ENCODE measurements at places on chromosomes 1 and 21.
A peak's percentile ranks its signal among the peaks of the same experiment; 100 is the strongest.

DNA sequence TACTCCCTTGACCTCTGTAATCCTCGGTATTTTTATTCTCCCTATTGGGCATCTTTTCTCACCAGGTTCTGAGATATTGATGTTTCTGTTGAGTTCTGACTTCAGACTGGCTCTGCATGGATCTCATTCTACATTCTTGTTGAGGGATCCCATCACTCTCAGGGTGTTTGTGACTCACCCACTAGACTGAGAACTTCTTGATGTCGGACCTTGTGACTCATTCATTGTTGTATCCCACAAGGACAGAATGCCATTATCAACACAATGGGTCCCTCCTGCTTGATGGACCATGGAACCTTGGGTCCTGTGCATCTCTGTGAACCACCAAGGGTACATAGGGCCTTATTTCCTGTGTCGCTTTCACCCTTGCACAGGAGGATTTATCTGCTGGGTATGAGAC lies 174.1 kb downstream of the PBX1 start:
- DNase-seq, result no peak

- no peak for DNase-seq
These were observed 63.0 kb upstream of the PRDX6 start for GRCh38 chr1:173414136-173414535.

GRCh38 chr1:117372863-117373412 lies 5.7 kb downstream of the MAN1A2 start:
- no peak for DNase-seq

DNA sequence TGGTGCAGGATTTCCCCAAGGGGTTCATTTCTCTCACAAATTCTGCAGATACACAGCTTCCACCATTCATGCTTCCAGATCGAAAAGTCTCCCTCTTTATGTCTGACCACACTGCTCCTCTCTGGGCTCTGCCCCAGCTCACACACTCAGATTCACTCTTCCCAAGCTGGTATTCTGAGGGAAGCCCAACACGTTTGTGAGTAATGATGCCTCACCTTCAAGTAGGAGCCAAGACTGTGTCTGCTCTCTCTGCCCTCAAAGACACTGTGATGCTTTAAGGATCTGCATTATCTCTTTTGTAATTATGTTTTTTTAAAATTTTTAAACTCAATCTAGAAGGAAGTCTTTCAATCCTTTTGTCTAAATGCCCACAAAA lies 19.8 kb downstream of the PRAMEF11 start:
- DNase-seq, result no peak

GRCh38 chr21:32143241-32143939 lies 135.5 kb downstream of the MIS18A start:
- no peak for DNase-seq

GRCh38 chr1:33005838-33006421 lies 30.8 kb downstream of the AK2 start:
- no peak for DNase-seq

- no peak for DNase-seq
These were observed 25.0 kb downstream of the SDC3 start for GRCh38 chr1:30883389-30884172.

DNA sequence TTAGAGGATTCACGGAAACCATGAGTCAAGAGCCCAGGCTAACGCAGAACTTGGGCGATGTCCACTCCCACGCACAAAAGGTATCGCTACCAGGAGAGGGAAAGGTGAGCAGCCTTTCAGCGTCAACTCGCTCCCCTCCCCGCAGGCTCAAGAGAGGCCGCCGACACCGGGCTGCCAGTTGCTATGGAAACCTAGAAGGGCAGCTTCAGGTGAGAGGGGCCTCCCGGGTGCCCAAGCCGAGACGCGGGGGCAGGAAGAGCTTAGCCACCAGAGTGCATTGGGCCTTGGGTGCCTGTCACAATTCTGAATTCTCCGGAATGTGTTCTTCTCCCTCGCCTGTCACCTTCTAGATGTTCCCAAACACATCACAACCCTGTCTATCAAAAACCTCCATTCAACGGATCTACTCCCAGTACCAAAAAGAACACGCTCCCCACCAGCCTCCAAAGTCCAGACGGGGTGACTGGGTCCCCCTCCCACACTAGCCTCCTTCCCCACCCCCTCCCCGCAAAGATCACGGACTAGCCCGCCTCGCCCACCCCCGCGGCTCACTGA lies 694 bp downstream of the MEAF6 start:
- no peak for DNase-seq

GRCh38 chr1:19715334-19716203 lies 50.9 kb downstream of the HTR6 start:
- peak; percentile 64 for DNase-seq

DNA sequence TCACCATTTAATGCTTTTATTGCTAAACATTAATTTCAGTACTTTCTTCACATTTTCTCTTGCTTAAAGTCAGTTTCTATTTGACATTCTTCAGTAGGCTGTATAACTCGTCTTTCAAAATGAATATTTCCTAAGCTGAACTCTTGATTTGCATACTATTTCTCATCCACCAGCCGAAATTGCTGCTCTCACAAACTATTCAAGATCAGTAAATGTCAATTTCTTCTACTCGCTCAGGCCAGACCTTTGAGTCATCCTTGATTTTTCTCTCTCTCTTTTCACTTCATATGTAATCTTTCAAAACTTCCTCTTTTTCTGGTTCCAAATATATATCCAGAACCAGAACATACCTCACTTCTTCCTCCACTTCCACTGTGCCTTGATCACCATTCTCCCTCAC lies 990.0 kb downstream of the KCNT2 start:
- DNase-seq, result no peak

DNA sequence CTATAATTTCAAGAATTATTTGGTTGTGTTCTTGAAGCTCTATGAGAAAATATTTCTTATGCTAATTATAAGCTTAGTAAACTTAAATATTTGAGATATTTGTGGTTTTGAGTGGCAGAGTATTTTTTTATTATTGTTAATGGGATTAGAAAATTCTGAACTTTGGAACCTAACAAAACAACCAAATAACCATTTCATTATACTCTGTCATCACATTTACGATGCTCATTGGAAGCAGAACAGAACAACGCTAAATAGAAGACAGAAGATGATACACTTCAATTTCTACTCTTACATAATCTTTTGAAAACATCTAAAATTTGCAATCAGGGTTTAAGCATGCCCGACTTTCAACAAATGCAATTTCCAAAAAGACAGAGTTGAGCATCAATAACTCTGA lies 270.2 kb downstream of the PTPRC start:
- DNase-seq, result no peak

DNA sequence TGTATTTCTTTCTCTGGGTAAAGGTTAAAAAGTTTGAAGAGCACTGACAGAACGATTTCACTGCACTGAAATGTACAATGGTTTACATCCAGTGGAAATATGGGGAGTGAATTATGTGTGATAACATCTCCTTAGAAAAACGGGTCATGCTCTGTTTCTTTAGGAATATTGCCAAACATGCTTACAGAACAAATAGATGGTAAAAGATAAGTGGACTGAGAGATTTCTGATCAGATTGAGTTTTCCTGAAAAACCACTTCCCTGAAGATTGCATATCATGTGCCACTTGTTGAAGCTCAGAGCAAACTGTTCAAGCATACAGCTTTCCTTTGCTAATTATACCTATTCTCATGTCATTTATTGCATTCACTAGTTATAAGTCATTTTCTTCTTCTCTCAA lies 29.9 kb upstream of the DISP1 start:
- no peak for DNase-seq

DNA sequence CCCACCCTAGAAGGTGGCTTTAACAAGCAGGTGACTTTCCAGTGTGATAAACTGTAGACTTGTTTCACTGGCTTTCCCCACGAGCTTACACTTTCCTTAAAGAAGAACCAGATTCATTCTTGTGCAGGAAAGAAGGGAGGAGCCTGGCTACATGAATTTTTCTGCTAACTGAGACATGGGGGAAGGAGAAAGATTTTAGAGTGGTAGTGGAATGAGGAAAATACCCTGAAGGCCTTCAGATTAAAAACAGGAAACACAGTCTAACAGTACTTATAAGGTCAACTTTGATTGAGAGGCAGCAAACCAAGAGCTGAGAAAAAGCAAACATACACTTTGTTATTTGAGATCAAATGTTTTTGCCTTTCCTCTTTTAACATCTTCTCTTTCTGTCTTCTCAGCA lies 640.9 kb upstream of the PLXNA2 start:
- DNase-seq, result no peak

DNA sequence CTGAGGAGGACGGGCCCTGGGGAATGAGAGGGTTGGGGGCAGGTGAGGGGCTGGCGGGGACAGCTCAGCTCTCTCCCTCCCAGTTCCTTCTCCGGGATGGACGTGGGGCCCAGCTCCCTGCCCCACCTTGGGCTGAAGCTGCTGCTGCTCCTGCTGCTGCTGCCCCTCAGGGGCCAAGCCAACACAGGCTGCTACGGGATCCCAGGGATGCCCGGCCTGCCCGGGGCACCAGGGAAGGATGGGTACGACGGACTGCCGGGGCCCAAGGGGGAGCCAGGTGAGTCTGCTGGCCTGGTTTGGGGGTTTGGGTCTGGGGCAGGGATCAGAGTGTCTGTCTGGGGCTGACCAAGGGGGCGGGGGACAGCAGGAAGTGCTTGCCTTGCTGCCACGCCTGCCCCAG lies 495 bp downstream of the C1QC start:
- no peak for DNase-seq

DNA sequence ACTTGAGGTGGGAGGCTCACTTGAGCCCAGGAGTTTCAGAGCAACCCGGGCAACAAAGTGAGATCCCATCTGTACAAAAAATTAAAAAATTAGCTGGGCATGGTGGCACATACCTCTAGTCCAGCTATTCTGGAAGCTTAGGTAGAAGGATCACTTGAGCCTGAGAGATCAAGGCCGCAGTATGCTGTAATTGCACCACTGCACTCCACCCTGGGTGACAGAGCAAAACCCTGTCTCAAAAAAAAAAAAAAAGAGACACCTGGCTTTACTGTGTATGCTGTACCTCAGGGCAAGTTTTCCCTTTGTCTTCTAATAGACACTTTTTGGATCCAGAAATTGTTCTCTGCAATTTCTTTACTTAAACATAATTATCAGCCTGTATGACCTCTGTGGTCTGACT lies 23.1 kb upstream of the RCC1 start:
- DNase-seq, result no peak

GRCh38 chr1:107147843-107148242 lies 7.0 kb downstream of the NTNG1 start:
- DNase-seq, result no peak

DNA sequence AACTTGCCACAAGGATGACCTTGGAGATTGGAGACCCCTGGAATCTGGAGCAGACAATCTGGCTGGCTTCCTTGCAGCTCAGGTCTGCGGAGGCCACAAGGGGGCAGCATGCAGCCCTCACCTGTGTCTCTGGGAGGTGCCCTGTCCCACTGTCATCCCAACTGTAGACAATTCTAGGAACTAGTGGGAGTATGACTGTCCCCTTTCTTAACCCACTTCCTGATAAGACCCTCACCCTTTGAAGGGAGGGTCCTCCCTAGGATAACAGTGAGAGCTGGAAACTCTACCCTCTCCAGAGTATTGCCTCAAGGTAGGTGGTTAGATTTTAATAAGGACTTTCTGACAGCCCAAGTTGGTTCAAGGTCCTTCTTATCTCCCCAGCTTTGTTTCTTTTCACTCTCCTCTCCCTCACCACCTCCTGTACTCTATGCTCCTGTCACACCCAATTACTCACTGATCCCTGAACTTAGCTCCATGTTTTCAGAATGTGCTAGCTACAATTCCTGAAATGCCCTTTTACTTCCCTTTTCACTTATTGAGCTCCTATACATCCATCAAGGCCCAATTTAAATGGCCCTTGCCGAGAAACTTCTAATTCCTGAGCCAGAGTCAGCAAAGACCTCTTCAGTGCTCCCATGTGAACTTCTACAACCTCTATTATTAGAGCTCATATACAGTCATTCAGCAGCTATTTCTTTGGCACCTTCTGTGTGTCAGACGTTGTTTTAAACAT lies 9.2 kb upstream of the KCNQ4 start:
- no peak for DNase-seq

DNA sequence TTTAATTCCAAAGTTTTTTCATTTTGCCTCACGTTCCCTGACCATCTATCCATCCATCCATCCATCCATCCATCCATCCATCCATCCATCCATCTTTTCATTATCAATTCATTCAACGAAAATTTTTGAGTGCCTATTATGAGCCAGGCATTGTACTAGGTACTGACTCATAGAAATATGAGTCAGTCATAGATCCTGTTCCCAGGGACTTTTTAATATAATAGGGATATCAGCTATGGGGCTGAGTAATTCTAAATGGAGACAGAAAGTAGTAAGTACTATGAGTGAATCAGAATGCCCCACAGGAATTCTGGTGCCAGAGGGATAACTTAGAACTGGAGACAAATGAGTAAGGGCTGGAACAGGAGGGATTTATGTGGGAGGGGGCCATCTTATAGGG lies 49.8 kb upstream of the GNG12 start:
- no peak for DNase-seq

DNA sequence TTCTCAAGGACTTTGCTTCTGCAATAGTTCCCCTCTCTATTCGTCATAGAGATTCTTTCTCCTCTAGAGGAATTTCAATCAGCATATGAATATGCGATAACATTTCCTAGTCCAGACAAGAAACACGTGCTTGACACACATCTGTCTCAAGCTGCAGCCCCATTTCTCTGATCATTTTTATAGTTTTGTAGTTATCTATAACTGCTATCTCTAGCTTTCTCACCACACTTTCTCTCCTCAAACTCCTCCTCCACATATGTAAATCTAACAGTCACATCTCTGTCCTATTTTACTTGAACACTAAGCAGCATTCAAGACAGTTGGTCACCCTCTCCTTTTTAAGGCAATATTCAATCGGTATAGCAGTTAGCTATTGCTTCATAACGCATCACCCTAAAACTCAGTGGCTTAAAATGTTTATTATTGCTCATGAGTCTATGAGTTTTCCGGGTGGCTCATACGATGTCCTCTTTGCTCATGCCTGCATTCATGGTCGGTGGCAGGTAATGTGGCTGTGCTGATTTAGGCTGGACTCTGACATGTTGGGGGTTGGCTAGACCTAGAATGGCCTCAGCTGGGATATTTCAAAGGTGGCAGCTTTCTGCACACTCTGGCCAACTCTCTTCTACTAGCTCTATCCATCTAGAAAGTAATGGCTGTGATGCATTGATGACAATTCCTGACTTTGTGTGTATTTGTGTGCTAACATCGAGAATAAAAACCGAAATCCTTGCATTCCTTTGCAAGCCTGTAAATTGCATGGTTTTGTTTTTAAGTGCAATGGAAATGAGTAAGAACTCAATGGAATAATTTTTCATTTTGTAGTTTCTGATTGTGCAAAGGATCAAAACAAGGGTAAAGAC lies 20.6 kb downstream of the ATP6V1G3 start:
- DNase-seq, result no peak

DNA sequence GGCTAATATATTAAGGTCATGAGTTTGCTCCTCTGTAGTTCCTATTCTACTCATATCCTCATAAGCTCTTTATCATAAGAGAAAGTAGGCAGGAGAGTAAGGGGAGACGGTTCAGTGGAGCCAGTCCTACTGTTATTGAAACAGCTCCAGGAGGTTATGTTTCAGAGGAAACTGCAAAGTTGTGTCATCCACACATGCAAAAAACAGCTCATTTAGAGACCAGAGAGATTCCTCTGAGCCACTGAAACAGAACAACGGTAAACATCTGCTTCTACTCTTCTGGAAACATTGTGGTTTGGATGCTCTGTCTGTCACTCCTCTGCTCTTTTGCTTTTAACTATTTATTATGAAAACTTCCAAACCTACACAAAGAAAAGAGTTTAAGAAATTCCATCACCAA lies 66.3 kb upstream of the PPP2R5A start:
- no peak for DNase-seq
